Kidney capillary endothelial cell (primary cell): ENCODE measurements at places on chromosomes 1 and 21.

DNA sequence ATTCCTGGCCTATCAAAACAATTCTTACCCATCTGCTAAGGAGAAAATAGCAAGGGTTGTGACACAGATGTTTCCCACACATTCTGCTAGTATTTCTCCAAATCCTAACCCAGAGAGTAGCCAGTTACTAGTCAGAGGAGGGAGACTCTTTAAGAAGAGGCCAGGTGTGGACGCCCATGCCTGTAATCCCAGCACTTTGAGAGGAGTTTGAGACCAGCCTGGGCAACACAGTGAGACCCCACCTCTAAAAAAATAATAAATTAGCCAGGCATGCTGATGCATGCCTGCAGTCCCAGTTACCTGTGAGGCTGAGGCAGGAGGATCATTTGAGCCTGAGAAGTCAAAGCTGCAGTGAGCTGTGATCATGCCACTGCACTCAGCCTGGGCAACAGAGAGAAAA lies 28.6 kb downstream of the NVL start:
- DNase-seq: no peak

DNA sequence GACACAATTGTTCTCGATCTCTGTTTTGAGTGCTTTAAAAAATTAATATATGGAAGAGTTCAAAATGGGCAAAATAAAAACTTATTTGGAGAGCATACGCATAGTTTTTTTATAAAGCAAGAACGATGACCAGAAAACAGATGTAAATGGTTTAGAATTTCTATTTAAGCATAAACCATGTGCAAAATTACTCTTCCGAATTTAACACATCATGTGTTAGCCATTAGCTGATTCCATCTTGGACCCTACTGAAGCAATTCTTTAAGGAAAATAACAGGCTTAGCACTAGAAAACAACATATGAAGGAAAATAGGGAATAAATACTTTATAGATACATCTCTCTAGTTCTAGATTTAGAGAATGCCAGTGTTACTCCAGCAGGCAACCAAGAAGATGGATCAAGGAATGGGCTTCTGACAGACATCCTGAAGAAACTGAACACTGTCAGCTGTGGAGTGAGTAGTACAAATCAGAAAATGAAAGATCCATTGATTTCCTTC lies 26.7 kb downstream of the CDC7 start:
- no peak for DNase-seq

GRCh38 chr1:215458562-215458961 lies 108.5 kb upstream of the KCTD3 start:
- DNase-seq: no peak

- DNase-seq: no peak
Observed at GRCh38 chr21:43355925-43356289, 71.0 kb downstream of the SIK1 start.

DNA sequence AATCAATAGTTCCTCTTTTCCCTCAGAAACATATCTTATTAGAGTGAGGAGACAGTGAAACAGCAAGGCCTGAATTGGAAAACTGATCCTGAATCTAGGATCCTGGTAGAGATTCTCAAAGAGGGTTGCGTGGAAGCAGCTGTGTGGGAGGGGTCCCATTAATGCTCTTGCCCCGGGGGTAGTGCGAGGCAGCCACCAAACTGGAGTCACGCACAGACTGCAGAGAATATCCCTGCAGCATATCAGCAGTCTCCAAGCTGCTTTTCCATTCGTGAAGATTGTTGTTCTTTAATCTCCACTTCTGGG lies 150.1 kb downstream of the DISC1 start:
- no peak for DNase-seq

- DNase-seq: no peak
Observed at GRCh38 chr1:180975551-180975950, 47.1 kb downstream of the STX6 start.

GRCh38 chr1:204744107-204744779 lies 58.7 kb upstream of the LRRN2 start:
- DNase-seq: no peak

- no peak for DNase-seq
Observed at GRCh38 chr1:46533179-46533864, 18.1 kb downstream of the KNCN start.
